ENCODE measurements at places on chromosomes 4 and X.
A peak's percentile ranks its signal among the peaks of the same experiment; 100 is the strongest.

GRCh38 chr4:119093042-119093827 lies 42.4 kb upstream of the MYOZ2 start:
- no peak for DNase-seq

DNA sequence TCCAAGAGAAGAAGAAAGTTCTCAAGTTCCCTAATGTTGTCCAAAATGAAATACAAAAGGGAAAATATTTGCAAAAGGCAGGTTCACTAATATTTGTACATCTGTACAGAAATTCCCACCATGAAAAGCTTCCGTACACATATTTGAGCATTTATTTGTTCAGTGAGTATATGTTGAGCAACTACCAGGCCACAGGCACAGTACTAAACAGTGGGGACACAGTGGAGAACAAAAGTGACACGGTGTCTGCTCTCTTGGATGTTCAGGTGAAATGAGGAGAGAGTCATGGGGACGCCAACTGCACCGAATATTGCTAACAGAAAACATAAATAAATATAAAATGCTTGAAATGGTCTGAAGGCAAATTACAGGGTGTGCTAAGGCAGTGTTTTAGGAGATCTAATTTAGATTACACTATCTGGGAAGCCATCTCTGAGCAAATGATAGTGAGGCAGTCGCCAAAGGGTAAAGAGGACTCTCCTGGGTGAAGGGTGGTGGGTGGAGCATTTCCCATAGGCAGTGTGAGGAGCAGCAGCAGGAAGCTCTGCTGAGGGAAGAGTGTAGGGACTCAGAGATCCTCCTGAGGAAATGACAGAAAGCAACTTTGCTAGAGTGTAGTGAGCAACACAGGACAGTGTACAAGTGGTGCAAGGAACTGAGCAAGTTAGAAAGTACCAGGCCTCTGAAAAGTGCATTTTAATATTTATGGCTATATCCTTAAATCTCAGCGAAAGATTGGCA lies 375.2 kb downstream of the GALNTL6 start:
- no peak for DNase-seq

DNA sequence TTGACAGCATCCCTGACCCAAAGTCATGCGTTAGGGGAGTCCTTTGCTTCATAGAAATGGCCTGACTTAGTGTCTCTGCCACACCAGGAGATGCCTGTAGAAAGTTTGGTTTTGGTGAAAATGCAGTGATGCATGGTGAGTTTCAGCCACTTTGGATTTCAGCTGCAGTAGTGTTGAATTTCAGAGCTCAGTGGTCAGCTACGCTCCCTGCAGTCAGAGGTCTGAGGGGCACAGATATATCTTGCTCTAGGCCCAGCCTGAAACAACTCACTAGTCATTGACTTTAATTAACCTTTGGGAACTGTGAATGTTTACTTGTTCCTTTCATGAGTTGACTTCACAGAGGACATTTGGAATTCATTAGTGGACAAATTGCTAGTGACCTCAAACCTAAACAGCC lies 17.5 kb downstream of the RBMX2 start:
- DNase-seq, result no peak

DNA sequence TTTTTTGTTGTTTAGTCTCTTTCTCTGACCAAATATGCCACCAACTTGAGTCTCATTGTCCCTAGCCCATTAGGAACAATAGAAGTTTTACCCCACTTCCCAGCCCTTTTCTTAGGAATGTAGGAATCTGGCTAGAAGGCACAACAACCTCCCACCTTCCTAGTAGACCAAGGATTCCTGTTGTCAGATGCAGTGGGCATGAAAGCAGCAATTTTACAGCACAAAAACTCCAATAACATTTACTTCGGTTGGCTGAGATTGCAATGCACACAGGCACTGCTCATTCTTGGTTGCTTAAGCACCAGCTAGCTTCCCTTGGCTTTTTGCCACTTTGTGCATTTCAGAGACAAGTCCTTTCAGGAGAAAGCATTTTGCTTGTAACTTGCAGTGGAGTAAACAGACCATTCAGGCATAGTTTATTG lies 312.8 kb downstream of the TENM3 start:
- peak; percentile 12 for DNase-seq

DNA sequence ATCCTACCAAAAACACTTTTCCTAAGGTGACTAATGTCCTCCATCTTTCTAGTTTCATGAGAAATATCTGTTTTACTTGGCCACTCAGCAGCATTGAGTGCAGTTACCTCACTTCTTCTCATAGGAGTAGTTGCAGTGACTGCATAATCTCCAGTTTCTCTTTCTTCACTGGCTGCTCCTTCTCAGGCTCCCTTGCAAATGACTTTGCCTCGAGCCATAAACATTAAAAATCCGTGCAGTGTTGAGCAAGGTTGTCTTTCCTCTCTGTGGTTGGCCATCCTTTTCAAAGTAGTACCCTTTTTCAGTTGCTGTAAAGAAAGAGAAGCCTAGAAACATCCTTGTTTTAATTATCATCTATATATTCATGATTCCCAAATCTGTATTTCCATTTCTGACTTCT lies 10.2 kb upstream of the PRKG2 start:
- DNase-seq, result no peak

GRCh38 chr4:154313004-154313585 lies 178.5 kb downstream of the DCHS2 start:
- no peak for DNase-seq

GRCh38 chr4:16752150-16752549 lies 146.3 kb downstream of the LDB2 start:
- DNase-seq, result no peak

DNA sequence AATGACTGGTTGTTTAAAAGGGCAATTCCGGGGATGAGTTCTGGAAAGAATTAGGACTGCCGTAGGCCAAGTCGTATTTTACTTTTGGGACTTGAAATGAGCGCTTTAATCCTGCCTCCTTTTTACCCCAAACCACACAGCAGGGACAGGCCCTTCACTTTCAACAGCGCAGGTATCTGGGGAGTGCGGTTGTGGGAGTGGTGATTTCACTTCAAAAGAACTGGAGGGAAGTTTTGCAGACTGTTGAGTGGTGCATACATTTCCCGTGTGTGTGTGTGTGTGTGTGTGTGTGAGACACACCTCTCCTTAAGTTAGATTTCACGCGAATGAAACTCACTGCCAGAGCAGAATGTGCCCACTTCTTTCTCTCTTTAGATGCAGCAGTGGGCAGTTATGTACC lies 2.8 kb downstream of the NHS start:
- no peak for DNase-seq

GRCh38 chr4:82555276-82555675 lies 6.5 kb downstream of the TMEM150C start:
- DNase-seq, result peak; percentile 34

GRCh38 chr4:151796106-151796505 lies 35.3 kb upstream of the GATB start:
- no peak for DNase-seq

DNA sequence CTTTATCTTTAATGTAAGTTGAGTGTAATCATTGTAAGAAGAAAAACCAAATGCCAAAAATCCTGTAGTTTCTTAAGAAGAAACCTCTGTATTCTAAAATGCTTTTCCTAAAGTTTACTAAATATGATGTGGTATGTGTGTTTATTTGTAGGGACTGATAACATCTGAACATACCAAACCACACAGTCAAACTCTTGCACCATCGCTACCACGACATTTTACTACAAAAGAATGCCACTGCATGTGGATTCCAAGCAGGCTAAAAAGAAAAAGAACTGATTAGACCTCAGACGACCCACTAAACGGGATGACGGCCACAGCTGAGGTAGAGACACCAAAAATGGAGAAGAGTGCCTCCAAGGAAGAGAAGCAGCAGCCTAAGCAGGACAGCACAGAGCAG lies 46.1 kb downstream of the LAS1L start:
- DNase-seq, result no peak

DNA sequence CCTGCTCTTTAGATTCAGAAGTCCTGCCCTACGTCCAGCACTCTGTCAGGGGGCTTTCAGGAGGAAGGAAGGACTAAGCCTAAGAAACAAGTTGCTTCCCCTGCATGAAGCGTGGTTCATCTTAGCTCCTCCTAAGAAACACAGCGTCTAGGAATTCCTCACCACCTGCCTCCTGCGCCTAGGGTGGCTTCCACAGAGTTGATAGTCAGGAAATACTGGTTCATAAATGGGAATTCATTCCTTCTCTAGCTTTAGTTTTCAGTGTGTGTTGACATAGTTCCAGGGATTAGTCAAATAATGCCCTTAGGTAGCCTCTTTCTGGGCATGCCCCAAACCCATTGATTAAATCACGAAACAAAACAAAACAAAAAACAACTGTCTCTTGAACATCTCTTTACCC lies 1.7 kb upstream of the MXRA5 start:
- no peak for DNase-seq

GRCh38 chrX:23902419-23902818 lies 5.3 kb downstream of the APOO start:
- DNase-seq, result peak; percentile 65

DNA sequence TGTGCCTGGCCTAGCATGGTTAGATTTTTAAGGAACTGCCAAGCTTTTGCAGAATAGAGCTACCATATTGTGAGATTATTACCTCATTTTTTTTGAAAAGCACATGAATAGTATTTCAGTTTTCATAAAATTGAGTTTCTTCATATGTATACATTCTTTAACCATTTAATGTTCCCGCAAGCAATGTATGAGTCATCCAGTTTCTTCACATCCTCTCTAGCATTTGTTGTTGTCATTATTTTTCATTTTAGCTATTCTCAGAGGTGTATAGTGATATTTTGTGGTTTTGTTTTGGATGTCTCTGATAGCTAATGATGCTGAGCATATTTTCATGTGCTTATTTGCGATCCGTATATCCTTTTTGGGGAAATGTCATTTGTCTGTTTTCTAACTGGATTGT lies 74.9 kb downstream of the GLUD2 start:
- no peak for DNase-seq

DNA sequence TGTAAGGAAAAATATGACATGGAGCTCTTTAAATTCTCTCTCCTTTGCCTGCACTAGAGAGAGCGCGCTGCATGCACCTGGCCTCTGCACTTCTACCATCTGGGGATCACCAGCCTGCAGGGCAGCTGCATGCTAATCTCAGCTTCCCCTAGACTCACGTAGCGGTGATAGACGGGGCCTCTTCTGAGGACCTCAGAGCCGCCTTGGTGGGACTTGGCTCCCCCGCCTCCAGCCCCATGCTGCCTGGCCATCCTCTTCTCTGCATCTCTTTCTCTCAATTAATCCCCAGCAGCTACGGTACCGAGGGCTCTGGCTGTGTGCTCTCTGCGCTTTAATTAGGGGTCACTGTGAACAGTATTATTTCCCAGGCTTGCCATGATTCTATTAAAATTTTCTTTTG lies 52.8 kb upstream of the PSAPL1 start:
- DNase-seq, result no peak

- DNase-seq, result no peak
Observed at GRCh38 chrX:30308263-30309138, 689 bp downstream of the NR0B1 start.

DNA sequence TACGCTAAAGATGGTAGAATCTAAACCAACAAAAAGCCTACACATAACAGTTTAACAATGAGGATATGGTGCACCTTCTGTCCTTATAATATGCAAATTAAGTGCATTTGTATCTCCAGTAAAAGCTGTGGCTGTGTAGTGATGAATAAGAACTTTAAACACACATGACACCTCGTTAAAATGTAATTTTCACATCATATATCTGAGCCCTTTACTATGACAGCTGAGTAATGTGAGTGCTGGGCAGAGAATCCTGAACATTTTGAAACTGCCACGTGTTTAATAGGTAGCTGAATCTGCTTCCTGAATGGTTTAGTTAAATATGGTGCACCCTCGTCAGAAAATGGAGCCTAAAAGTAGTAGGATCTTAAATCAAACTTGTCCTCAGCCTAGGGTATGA lies 540.8 kb downstream of the ADGRL3 start:
- no peak for DNase-seq

DNA sequence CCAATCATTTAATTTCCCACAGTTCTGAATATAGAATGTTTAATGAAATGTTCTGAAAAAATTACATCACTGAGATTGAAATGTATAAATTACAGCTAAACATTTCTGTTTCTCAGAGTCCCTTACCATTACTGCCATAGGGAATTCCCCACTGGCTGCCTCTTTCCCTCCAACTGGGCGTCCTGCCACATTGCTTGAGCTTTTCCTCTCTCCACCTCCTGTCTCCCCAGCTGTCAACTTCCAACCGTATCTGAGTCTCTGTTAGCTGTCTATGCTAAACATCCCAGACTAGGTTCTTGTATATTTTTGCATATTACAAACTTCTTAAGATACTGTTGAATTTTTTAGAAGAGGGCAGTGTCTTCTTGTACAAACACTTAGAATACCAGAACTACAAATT lies 407.3 kb upstream of the SLIT2 start:
- no peak for DNase-seq

- no peak for DNase-seq
Observed at GRCh38 chrX:3227526-3227925, 118.9 kb downstream of the MXRA5 start.

DNA sequence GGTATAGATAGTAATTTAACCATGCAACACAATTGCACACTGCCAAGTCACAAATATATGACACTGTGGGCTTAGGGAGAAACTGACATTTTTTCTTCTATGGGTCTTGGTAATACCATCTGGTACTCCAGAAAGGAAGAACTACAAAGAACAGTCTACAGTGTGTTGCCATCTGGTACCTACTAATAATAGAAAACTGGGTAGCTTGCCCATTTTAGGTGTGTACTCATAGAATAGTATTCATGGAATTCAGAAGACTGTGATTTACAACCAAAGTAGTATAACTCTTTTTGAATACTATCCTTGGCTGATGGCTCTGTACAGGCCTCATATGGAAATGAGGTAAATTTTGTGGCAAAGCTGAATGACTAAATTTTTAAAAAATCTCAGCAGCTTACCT lies 132.6 kb upstream of the RPS6KA6 start:
- DNase-seq, result no peak

- no peak for DNase-seq
Observed at GRCh38 chrX:49878128-49878833, 1.0 kb upstream of the USP27X start.

DNA sequence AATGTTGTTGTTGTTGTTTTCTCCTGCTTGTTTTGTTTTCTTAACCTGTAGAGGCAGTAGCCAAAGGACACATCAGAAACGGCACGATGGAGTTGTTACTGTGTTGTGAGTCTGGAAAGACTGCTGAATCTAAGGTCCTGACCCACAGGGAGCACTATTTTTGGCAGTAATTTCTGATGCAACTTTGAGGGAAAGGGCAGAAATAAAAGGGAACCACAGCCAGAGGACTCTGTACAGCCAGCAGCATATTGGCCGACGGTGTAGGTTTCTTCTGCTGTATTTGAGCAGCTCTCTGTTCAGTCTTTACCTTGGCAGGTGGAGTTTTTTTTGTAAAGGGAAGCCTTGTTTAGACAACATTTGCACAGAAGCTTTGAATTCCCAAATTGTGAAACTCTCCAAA lies 203.0 kb upstream of the GPR101 start:
- DNase-seq, result no peak

DNA sequence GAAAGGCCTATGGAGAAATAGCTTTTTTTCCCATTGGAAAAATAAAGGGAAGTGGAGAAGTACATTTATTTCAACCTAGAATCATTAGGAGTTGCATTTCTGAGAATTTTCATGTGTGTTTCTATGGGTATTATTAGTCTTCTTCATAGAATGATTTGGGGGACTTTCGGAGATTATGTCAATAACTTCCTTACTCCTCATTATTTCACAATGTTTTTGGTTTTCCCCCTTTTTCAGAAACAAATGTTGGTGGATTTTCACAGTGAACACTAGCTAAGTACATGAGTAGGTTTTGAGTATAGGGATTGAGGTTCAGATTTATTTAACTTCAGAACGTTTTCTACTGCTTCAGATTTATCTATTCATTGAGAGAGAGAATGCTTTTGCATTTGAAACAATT lies 54.0 kb downstream of the SH3BGRL start:
- DNase-seq, result no peak
